ENCODE measurements at places on chromosomes 1 and 21. TPM values are rescaled to one million over a fixed set of nuclear protein-coding genes. Genes with fewer than 3 reads are reported as not detected.

DNA sequence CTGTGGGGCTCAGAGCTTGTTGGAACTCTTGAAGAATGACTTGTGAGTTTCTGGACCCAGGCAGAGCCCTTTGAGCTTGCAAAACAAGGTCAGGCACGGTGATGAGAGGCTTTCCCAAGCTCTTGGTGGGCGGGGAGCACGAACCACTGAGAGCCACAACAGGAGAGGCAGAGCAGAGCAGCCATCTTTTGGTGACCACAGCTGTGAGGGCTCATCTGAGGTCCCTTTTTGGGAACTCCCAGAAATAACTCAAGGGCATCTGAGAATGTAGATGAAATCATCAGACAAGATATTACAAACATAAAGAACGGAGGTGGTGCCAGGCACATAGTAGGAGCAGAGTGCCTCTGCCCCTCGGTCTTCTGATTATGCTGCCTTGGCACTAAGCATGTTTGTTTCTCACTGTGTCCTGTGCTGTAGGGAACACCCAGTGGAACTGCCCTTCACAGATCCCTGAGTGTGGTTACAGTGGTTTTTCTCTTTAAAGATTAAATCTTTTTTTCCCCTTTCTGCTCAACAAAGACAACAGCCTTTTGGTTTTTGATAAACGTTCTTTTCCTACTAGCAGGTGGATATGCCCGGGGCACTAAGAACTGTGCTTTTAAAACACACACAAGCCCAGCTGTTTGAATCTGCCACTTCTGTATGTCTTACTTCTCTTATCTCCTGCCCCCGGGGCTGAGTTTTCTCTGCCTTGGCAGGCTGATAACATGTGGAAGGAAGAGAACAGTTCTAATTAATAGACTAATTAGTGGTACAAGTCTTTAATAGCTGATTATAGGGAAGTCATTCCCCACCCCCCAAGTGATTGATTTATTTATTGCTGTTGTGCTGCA lies 37.7 kb downstream of the CD34 start:
- DNase-seq = no peak

GRCh38 chr1:205313563-205314308 lies 7.8 kb downstream of the NUAK2 start:
- DNase-seq = no peak

DNA sequence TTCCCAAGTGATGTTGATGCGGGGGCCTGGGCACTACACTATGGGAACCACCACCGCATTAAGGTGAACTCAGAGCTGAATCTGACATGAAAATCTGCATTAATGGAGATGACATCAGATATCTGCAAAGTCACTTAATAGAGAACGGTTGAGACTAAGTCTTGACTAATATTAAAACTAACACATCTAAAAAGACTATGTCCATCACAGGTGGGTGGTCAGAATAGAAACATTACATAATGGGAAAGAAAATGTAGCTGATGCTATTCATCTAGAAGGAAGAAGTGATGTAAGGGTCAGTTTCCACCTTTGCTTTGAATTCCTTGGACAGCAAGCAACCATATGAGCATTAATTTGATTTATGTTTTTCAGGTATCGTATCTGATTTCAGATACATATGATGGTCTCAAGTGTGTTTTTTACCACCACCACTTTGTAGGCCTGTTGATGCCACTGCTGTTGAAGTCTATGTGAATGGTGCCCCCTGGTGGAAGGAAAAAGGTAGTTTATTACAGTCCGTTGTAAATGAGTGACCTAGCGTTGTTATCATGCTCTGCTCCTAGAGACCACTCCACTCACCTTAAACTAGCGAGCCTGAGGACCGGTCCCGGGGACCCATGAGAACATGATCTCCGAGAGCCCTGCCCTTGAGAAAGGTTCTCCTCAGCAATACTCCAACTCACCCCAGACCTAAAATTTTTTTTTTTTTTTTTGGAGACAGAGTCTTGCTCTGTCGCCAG lies 73.5 kb downstream of the BACH1 start:
- DNase-seq = peak; percentile 85

GRCh38 chr1:162882248-162882674 lies 21.3 kb upstream of the CCDC190 start:
- no peak for DNase-seq

GRCh38 chr21:44503901-44504399 lies 36.0 kb downstream of the KRTAP10-1 start:
- DNase-seq = no peak

- DNase-seq = no peak
These were observed 109.6 kb upstream of the BMP8A start for GRCh38 chr1:39381839-39382238.

GRCh38 chr1:94310570-94311270 lies 73.3 kb upstream of the ARHGAP29 start:
- no peak for DNase-seq

- DNase-seq = no peak
These were observed 4.0 kb downstream of the CAPN2 start for GRCh38 chr1:223716302-223716862.

GRCh38 chr1:223748773-223749733 lies 36.7 kb downstream of the CAPN2 start:
- no peak for DNase-seq

DNA sequence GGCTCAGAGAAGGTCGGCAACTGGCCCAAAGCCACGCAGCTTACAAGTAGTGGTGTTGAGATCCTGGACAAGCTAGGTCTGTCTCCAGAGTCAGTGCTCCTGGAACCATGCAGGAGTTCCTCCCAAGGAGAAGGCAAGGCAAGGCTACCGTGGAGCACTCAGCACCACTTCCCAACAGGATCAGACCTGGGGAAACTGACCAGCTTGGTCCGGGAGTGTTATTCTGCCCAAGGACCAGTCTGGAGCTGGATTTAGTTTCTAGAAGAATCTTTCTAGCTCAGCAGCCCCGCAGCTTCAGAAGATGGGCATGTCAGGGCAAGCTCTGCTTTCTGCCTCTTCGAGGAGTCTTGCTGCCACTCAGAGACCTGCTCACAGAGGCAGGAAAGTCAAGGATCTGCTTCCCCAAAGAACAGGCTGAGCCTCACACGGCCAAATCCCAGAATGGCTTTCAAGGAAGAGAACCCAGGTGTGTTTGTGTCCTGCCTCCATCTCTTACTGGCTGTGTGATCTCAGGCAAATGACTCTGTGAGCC lies 302.8 kb downstream of the MATN1 start:
- no peak for DNase-seq

DNA sequence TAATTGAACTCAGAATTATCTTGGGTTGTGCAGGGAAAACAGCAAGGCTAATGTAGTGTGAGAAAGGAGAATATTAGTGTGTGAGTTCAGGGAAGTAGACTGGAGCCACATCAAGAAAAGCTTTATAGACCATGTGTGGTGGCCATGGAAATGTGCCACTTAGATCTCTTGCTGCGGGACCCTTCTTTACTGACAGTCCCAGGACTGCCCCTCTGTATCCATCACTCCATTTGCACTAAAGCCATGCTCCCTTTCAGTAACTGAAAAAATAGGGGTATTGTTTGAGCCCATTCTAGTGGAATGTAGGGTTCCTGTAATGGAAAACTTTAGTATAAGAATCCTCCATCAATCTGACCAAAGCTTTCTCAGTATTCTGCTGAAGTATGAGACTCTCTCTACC lies 32.3 kb downstream of the SAMSN1 start:
- no peak for DNase-seq

DNA sequence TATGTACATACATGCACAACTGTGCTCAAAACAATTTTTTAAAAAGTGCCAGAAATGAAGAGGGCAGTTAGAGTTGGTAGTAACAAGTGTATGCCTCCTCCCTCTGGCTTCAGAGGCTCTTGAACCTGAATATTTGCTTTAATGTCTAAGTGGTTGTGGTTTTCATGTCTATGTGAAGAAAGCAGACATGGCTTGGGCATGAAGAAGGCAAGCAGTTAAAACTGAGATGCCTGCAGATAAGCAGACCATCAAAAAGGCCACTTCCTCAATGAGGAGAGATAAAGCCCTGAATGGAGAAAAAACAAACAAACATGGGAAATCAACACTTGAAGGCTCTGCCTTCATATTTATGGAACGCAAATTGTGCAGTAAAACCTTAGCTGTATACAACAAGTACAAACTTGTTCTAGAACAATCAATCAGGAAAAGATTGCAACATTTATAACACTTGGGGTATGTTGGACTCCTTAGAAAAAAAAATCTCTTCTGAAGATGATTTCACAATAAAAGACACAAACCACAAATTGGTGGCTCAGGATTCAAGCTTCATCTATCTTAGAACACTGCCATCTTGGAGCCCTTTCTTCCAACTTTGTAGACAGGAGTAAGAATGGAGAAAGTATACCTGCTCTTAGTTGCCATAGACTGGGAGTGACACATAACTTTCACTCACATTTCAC lies 52.7 kb upstream of the PLA2G4A start:
- DNase-seq = peak; percentile 22

DNA sequence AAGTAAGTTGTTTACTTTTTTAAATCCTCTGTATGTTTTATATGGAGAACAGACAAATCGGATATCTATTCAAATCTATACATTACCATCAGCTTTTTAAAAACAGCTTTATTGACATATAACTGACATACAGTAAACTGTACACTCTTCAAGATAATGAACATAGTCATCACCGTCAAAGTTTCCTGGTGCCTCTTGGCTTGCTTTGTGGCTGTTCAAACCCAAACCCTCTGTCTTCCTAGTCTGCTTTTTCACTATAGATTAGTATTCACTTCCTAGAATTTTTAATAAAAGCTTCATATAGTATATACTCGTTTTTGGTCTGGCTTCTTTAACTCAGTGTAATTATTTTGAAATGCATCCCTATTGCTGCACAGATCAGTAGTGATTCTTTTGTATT lies 56.4 kb upstream of the TPTE start:
- DNase-seq = no peak

DNA sequence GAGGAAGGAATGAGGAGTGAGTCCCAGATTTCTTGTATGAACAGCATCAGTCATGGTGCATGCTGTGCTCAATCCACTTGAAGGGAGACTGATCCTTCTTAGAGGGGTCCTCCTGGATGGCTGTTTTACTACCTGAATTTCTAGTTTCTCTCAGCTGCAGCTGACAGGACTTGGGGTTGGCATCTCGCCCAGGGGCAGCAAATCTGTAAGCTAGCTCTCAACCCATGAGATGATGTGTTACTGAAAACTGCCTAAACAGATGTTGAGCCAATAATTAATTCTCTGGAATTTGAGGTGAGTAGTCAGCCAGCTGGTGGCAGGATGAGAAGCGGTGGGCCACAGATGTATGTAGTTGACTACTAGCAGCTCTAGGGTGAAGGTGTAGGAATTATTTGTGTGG lies 19.6 kb downstream of the BACH1 start:
- no peak for DNase-seq

DNA sequence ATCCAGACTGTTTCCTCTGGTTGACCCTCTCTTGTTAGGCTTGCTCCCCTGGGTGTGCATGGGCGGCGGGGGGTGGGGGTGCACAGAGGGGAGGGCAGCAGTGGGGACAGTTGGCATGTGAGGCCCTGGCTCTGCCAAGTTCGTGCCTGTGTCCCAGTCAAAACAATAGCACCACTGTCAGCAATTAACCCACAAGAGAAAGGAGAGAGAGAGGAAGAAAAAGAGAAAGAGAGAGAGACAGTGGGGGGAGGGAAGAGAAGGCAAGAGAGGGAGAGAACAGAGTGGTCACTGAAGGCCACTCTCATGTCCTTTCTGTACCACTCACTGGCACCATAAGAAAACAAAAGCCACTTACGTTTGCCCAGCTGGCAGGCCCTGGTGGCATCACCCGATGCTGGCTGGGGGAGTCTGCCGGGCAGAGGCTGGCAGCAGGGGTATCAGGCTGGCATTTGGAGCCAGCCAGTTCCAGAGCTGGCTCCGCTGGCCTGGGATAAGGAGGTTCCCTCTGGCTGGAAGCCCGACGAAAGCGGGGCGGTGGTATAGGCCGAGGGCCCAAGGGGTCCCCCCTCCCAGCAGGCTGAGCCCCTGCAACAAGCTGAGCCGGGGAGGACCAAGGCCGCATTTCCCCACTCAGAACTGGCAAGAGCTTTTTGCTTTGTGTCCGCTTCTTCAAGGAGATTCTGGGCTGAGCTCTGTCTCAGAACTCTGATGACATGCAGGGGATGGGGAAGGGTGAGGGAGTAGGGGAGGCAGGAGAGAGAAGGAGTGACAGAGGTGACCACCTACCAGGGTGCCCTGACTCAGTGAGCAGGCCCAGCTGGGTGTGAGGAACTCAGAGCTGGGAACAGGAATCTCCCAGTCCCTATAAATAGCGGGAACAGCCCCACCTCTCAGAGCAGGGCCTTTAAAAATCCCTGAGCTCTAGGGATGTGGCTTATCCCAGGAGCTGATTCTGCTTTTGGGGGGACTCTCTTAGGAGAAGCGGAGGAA lies 27.9 kb downstream of the PIK3C2B start:
- DNase-seq = no peak

The HSPA6 gene
- 0.16 TPM for total RNA-seq

The ZNF692 gene
- 5.3 TPM for total RNA-seq

The RAB29 gene
- 15.8 TPM for total RNA-seq

The LRRIQ3 gene
- 1.5 TPM for total RNA-seq

The TMEM81 gene
- total RNA-seq = 0.99 TPM

The CCDC24 gene
- 15.8 TPM for total RNA-seq

The NEGR1 gene
- total RNA-seq = 1.8 TPM
